Activated T-cell treated with anti-CD3 and anti-CD28 coated beads, Interleukin-2, amount 50 U/mL, for 72 hours (primary cell): ENCODE measurements at places on chromosomes 16 and 17.

GRCh38 chr17:29572691-29573557 lies 4.4 kb downstream of the TP53I13 start:
- peak; percentile 81 for DNase-seq

DNA sequence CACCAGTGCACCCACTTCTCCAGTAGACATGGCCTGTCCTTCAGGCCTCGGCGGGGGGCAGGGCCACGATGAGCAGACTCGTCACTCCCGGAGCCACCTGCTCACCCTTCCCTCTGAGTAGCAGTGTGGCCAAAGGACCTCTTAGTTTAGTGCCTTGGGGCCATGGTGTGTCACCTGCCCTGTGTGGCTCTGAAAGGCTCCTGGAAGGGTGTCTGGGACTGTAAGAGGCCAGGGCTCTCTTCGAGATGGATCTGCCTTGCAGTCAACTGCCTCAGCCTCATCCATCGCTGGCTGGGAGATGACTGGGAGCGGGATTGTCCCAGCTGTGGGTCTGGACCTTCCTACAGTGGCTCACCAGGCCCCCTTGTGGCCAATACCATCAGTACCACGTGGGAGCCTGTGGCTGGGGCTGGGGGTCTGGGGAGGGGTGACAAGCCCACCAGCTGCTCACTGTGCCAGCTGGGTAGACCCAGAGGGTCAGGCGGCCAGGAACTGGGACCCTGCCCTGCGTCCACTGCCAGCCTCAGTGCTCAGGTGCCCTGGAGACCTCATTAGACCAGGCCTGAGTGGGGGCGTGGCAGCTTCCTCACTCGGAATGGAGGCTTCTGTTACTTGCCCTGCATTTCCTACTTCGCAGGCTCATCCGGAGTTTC lies 133.4 kb downstream of the OR1D5 start:
- peak; percentile 26 for DNase-seq

GRCh38 chr17:41885733-41886132 lies 20.5 kb upstream of the KLHL11 start:
- DNase-seq = no peak

DNA sequence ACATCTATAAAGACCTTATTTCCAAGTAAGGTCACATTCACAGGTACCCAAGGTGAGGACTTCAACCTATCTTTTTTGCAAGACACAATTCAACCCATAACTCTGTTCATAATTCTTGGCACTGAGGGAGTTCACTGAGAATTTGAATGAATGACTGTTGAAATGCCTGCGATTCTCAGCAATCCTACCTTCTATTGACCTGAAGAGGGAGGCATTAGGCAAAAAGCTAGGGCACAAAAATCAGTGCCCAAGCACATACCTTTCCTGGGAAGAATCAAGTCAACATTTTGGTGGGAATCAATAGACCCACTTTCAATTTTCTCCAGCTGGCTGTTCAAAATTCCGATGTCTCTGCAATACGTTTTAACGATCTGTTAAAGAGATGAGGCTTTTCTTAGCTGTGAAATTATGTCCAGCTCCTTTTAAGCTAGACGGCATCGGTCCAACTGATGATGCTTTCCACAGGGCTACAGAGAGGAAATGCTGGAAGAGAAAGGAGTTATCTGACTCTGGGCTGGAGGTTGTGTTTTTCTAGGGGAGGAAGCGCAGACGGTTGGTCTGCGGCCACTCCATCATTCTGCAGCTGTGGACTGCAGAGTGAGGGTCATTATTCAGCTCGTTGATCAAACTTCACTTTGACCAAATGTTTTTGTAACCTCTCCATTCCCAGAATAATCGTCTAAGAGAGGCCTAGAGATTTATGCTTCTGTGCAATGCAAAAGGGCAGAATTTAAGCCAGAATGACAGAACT lies 25.2 kb downstream of the BCO1 start:
- DNase-seq = no peak

- DNase-seq = no peak
These were observed 58.3 kb downstream of the STH start for GRCh38 chr17:46057366-46057765.

DNA sequence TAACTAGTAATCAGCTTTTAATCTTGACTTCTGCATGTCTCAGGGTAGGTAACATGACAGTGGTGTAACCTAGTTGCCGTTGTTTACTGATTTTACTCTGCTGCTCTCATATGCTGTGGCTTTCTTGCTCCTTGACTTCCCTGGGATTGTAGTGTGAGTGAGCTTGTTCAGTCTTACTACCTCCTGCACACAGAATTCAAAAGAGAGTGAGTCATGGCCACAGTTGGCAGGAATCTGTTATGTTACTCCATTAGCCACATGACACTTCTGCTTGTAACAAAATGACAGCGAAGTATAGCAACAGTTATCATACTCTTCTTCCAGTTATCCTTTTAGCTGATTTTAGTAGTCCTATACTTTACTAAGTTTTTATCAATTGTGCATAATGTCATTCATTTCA lies 18.8 kb downstream of the TNRC6A start:
- peak; percentile 33 for DNase-seq

DNA sequence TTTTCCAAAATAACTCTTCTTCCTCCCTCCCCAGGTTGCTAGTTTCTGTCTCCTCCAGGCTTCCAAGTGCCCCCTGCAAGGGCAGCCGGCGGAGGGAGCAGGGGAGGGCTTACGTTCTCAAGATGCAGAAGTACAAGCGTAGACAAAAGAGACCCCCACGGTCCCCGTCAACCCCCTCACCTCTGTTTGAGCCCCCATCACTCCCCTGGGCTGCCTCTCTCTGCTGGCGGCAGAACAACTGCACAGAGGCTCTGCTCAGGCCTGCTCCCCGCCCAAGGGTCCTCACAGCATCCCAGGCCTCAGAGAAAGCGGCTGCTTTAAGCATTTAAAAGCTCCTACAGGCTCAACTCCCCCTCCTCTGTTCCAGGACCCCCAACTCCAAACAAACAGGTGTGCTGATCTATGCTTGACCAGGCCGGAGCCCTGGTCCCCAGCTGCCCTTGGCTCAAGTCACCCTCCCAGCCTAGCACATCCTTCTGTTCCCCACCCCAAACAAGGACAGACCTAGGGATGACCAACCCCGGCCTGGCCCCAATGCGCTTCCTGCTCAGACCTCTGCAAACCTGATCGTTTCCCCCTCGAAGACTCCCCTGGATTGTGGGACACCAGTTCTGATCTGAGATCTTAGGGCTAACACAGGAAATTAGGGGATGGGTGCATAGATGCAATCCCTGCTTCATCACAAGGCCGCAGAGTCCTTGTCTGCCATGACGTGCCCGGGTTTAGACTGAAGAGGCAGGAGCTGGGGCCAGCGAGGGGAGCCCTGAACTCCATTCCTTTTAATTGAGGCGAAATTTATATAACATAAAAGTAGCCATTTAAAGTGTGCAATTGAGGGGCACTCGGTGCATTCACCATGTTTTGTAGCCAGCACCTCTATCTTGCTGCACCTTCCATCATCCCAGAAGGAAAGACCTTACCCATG lies 17.2 kb upstream of the RBFOX3 start:
- DNase-seq = no peak

GRCh38 chr16:20791923-20792612 lies 14.2 kb downstream of the ERI2 start:
- DNase-seq = no peak
